Esophagus squamous epithelium (tissue), 5 donors: ENCODE measurements at places on chromosomes 12 and 14.

DNA sequence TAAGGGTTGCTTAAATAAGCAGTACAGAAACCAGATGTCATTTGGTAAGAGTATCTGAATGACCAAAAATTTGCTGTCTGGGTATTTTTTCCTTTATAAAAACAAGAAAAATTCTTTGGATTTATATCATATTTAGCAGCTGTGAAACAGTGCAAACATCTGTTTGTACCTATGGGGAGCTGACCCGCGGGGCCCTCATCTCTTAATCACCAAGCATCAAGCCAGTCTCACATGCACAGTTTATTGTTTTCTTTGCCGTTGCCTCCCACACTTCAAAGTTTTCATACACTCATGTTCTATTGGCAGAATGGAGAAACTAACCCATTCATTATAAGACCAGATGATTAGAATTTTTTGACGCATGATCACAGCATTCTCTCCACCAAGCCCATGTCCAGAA lies 142.2 kb downstream of the BMP4 start:
- DNase-seq = no peak

DNA sequence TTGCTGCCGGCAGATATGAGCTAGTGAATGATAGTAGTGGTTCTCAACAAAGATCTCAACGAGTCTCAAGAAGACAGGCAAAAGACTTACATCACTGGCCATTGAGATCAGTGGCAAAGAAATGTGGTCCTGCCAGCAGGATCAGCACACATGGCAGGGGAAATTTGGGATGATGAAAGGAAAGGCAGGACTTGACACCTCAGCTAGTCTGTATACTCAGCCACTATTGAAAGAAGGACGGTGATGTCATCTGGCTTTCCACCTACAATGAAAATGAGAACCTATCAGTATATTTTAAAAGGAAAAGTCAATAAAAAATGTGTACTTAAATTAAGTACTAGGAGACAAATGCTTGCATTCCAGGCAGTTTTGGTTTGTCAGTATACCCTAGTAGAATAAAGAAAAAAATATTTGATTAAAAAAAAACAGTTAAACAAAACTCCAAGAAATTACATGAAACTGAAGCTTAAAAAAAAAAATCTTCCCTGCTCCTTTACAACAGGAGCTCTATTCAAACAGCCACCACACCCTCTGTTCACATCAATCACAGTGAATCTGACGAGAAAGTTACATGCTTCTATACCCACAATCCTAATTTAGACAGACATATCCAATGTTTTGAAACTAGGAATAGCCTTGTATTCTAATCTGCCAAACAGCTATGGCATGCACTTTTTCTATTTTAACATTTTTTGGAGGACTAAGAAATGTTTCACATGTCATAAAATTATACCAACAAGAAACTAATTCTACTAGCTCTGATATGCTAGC lies 34.9 kb downstream of the RAD9B start:
- no peak for DNase-seq

GRCh38 chr12:28027947-28028724 lies 55.6 kb upstream of the PTHLH start:
- DNase-seq = no peak

GRCh38 chr14:105088812-105089745 lies 23.8 kb upstream of the GPR132 start:
- no peak for DNase-seq

DNA sequence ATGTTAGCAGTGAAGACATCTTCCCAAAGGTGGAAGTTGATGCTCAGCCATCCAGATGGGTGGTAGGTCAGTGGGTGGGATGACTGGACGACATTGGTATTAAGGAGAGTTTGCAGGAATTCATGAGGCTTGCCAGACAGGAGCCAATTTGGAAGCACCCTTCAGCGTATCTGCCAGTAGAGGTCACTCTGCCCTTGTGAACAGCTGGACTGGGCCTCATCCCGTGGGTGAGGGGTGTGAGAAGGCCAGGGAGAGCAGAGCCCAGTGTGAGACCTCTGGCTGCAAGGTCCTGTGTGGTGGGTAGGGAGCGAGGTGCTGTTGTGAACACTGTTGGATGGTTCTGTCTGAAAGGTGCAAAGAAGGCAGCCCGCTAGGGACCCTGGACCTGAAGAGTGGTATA lies 37.7 kb downstream of the SLC5A8 start:
- DNase-seq = no peak

GRCh38 chr12:23813206-23813605 lies 136.3 kb downstream of the SOX5 start:
- DNase-seq = no peak

DNA sequence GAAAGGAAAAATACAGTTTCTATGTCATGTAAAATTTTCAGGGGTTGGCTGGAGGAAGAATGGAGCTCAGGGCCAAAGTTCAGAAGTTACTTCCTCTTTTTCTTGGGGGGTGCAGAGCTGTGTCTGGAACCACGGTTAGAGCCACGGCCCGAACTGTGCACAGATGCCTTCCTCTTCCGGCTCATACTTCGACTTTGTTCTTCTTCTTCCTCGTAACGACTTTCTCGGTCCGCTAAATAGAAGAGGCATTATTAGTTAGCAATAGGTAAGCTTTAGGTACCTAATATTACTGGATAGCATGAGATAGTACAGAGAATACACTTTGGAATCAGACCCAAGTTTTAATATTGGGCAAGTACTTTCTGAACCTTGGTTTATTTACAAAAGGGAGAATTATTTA lies 31.2 kb downstream of the SUPT16H start:
- no peak for DNase-seq

DNA sequence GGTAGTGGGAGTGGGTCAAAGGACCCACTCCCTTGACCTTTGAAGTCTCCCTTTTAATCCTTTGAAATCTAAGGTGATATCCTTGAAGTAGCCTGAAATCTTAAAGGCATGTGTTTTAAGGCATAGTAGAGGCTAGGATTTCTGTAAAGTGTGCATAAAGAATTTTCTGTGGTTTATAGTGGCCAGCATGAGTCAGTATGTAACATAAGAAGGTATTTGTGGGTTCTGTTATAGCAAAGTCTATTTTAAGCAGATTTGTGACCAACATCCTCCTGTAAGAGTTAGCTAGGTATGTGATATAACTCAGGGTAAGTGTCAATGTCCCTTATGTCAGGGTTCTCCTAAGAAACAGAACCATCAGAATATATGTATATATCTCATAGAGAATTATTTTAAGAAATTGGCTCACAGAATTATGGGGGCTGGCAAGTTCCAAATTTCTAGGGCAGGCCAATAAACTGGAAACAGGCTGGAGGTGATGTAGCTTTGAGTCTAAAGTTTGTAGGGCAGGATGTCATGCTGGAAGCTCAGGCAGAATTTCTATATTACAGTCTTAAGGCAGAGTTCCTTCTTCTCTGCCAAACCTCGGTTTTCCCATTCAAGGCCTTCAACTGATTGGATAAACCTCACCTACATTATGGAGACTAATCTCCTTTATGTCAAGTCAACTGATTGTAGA lies 18.7 kb upstream of the EPYC start:
- DNase-seq = no peak

- no peak for DNase-seq
These were observed 195.1 kb downstream of the IPO8 start for GRCh38 chr12:30500532-30500931.

GRCh38 chr12:57435293-57435692 lies 709 bp downstream of the INHBC start:
- no peak for DNase-seq

DNA sequence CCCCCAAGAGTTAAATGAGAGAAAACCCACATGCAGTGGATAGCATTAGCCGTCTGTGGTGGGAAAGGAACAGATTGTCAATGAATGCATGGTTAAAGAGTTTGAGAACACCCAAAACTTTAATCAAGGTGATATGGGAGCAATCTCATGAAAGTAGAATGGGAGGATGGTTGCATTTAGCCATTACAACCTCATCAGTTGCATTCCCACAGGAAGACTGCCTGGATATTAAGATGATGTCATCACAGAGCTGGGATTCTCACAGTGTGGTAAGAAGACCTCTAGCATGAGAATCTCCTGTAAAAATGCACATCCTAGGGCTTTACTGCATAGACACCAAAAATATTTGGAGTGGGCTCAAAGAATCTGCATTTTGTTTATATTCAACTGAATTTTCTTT lies 284.9 kb downstream of the RGS6 start:
- no peak for DNase-seq

DNA sequence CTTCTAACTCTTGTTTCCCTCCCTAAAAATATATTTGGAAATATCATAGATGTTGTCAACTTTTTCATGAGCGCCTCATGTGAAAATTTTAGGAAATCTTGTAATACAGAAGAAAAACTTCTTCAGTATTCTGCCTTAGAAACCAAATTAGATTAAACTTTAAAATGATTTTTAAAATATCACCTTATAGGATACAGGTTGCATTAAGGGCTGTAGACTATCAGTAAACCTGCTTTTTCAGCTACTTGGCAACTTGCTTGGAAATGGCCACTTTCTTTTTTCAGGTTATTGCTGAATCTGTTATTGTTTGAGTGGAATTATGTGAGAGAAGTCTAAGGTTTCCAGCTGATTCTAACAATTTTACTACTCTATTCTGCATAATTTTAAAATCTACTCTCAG lies 9.1 kb downstream of the EID3 start:
- no peak for DNase-seq

GRCh38 chr12:91555436-91556415 lies 373.1 kb upstream of the DCN start:
- DNase-seq = no peak

DNA sequence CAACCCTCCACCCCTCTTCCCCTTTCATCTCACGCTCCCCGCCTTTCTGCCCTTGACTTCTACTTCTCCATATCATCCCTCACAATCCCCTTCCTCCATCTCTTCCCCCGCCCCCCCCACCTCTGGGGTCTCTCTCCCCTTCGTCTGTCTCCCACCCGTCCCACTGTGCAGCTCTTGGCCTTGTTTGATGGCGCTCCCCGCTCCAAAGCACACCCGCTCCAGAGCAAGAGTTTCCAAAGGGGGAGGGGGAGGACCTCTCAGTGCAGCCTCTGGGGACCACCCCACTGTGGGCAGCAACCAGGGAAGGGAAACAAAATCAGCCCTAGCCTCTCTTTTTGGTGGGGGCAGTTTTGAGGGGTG lies 774 bp downstream of the CHGA start:
- DNase-seq = no peak

- no peak for DNase-seq
These were observed 163.6 kb downstream of the RIMBP2 start for GRCh38 chr12:130552483-130552996.

GRCh38 chr12:48816143-48816854 lies 2.0 kb upstream of the CACNB3 start:
- DNase-seq = no peak

DNA sequence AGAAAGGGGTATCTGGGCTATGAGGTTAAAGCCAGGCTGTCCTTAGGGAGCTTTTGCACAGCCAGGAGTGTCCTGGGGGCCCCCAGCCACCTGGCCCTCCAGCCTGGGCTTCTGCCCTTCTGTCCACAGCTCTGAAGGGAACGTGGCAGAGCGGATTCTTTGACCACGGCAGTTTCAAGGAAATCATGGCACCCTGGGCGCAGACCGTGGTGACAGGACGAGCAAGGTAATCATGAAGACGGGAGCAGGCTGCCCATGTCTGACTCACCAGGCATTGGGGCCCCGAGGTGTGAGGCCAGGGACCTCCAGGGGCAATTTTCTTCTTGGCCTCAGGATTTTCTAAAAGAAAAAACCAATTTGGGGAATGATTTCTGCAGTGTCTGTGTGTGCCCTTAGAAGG lies 53.1 kb downstream of the FOXN4 start:
- DNase-seq = no peak

DNA sequence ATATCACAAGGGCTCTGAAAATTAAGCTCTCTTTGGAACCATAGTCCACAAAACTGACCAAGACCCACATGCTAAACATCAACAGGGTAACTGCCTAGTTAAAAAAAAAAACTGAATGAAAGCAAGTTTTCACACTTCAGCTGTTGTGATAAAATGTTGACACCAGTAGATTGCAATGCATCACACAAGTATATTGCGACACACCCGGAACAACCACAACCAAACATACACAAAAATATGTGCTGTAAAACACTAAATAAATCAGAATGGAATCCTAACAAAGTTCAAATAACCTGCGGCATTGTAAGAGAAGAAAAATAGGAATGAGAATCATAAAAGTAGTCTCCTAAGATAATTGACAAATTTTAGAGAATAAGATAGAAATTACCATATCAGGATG lies 710.3 kb downstream of the AACS start:
- no peak for DNase-seq
